Activated CD8-positive, alpha-beta T cell treated with anti-CD3 and anti-CD28 coated beads for 36 hours (primary cell): ENCODE measurements at places on chromosomes 4 and X. TPM values are rescaled to one million over a fixed set of nuclear protein-coding genes. Genes with fewer than 3 reads are reported as not detected.

The GNRHR gene
- not detected for total RNA-seq

The FRG2 gene
- not detected for total RNA-seq

The HSPA4L gene
- 4.6 TPM for total RNA-seq

The REPS2 gene
- not detected for total RNA-seq

DNA sequence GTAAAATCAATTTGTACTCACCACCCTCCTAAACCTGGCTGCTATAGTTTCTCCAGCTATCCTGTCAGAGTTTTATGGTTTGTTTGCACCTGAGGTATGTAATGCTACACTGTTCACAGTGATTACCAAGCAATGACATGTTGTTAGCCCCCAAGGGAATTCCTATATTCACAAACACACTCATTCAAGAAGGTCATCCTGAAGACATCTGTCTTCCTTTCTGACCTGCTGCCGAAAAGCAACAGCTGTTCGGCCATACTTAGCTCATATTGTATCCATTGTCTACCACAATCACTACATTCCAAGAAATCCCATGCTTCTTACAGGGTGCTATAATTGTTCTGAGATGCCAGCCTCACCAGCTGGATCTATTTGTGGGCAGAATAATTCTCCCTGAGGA, 160.1 kb upstream of the GYPA start:
- DNase-seq: no peak
- H3K4me3 ChIP-seq: no peak overlapping the region
- H3K27ac ChIP-seq: no peak overlapping the region
- no peaks in the 10 kb centered on the region for H3K36me3 ChIP-seq
- H3K4me1 ChIP-seq: no peaks in the 10 kb centered on the region
- no peaks in the 10 kb centered on the region for H3K27me3 ChIP-seq

DNA sequence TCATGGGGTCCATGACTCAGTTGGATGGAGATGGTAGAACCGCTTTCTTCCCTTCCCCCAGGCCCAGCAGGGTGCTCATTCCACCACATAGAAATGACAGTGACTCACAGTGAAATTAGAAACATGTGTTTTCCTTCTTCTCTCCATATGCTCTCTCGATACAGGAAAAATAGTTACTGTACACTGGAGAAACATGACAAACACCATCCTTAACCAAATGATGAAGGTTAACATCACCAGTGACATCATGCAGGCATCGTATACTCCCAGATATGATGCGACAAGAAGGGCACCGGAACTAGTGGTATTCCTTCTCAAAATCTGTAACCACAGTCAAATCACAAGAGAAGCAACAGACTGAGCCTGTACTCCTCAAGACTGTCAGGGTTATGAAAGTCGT, 11.7 kb upstream of the RAB40A start:
- H3K27ac ChIP-seq: no peak overlapping the region
- no peaks in the 10 kb centered on the region for H3K27me3 ChIP-seq
- no peak overlapping the region for H3K4me3 ChIP-seq
- peaks cover 3% of the 10 kb centered on the region for H3K4me1 ChIP-seq
- no peaks in the 10 kb centered on the region for H3K36me3 ChIP-seq
- DNase-seq: no peak

GRCh38 chr4:167003326-167003725, 231.0 kb downstream of the SPOCK3 start:
- no peaks in the 10 kb centered on the region for H3K4me1 ChIP-seq
- no peak overlapping the region for H3K4me3 ChIP-seq
- H3K27me3 ChIP-seq: no peaks in the 10 kb centered on the region

DNA sequence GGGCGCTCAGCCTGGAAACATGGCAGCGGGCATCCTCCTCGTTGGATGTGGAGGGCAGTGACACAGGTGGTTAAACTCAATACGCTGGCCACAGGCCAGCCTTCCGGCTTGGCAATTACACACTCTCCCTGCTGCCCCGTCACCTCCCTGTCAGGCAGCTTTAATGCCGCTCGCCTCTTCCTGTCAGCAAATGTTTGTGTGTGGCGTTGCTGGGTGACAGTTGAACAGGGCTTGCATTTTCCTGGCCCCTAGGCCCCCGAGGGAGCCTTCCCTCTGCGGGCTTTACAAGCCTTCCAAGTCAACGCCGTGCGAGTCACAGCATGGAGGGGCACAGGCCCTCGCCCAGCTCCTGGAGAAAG, 620.0 kb downstream of the BCOR start:
- no peaks in the 10 kb centered on the region for H3K27me3 ChIP-seq
- H3K36me3 ChIP-seq: no peaks in the 10 kb centered on the region
- peaks cover 20% of the 10 kb centered on the region for H3K4me1 ChIP-seq
- DNase-seq: peak; percentile 53

The WDR45 gene
- 19.6 TPM for total RNA-seq

DNA sequence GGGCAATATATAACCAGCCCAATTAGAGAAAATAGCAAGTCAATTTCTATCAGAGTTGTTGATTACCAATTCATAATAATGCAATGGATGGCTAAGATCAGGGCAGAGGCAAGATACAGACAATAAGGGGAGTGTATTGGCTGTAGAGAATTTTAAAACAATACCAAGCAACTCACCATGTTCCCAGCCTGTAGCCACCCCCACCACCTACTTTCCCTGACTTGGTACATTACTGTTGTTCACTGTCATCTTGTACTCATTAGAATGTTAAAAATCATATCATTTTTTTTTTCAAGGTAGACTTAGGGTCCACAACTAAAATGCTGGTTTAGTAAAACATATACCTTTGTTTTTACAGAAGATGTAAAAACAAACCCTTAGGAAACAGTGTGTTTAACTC, 27.7 kb downstream of the HNRNPD start:
- no peaks in the 10 kb centered on the region for H3K27me3 ChIP-seq
- no peak overlapping the region for H3K4me3 ChIP-seq
- DNase-seq: no peak
- H3K27ac ChIP-seq: no peak overlapping the region
- peaks cover 15% of the 10 kb centered on the region for H3K4me1 ChIP-seq

The C4orf17 gene
- not detected for total RNA-seq

DNA sequence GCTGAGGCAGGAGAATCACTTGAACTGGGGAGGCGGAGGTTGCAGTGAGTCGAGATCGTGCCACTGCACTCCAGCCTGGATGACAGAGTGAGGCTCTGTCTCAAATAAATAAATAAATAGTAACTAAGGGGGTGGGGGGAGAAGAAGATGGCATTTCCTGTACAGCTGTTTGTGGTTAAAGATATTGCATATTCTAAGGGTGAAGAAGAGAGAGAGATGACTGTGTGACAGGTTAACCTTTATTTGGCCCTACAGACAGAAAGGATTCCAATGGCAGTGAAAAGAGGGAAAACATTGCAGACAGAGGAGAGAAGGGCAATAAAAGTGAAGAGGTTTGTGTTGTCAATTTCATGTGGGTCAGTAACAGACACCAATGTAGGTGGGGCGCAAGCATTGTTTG, 9.4 kb downstream of the TASL start:
- H3K4me1 ChIP-seq: peaks cover 6% of the 10 kb centered on the region
- H3K27ac ChIP-seq: no peak overlapping the region
- no peak overlapping the region for H3K4me3 ChIP-seq
- no peaks in the 10 kb centered on the region for H3K27me3 ChIP-seq

GRCh38 chr4:38145741-38146140, 185.5 kb downstream of the PTTG2 start:
- peaks cover 1% of the 10 kb centered on the region for H3K36me3 ChIP-seq
- peaks cover 1% of the 10 kb centered on the region for H3K27me3 ChIP-seq
- H3K27ac ChIP-seq: no peak overlapping the region
- H3K4me3 ChIP-seq: no peak overlapping the region
- H3K4me1 ChIP-seq: no peaks in the 10 kb centered on the region

The HS3ST1 gene
- not detected for total RNA-seq

GRCh38 chrX:590693-591404, 39.7 kb upstream of the SHOX start:
- no peaks in the 10 kb centered on the region for H3K27me3 ChIP-seq
- H3K4me1 ChIP-seq: no peaks in the 10 kb centered on the region
- H3K27ac ChIP-seq: no peak overlapping the region
- no peak overlapping the region for H3K4me3 ChIP-seq
- no peak for DNase-seq
- H3K36me3 ChIP-seq: no peaks in the 10 kb centered on the region

DNA sequence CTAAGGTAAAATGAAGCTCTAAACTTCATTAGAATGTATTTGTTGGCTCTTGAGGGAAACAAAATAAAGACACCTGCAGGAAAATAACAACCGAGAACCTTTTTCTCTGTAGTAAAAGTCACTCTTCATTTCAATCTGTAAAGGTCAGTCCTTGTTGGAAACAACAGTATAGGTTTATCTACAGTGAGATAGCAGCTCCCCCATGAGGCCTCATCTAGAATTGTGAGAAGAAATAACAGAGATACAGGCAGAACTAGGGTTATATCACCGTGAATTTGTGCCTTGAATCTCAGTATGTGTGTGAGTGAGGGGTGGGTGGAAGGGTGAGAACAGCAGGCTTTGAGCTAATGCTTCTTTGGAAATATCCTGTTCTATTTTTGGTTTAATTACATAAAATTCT, 107.8 kb upstream of the FMR1 start:
- DNase-seq: peak; percentile 8
- no peak overlapping the region for H3K4me3 ChIP-seq
- no peak overlapping the region for H3K27ac ChIP-seq

GRCh38 chrX:14963447-14964236, 90.4 kb downstream of the MOSPD2 start:
- H3K4me1 ChIP-seq: no peaks in the 10 kb centered on the region
- DNase-seq: no peak
- H3K27me3 ChIP-seq: no peaks in the 10 kb centered on the region
- H3K27ac ChIP-seq: no peak overlapping the region

DNA sequence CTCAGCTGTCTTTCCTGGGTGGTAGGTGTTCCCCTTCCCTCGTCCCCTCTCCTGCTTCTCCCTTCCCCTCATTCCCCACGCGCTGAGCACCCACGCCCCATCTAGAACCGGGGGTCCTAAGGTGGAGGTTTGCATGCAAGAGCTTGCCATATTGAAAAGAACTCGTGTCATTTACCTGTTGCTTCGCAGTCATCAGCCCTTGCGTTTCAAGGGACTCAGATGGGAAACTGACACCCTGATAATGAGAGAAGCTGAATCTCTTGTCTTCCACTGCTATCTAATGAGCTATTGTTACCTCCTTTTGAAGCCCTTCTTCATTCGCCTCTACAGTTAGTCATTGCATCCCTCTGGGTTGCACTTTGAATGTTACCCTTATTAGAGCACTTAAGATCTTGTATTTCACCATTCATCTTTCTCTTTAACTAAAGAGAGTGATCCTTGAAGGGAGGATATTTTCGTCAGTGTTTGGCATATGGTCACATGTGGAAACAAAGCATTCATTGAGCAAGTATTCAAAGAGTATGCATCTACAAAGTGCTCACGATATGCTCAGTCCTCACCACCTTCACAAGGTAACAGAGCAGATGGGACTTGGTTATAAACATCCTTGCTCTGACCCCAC, 25.7 kb downstream of the ARL9 start:
- no peak overlapping the region for H3K27ac ChIP-seq
- H3K27me3 ChIP-seq: peaks cover 10% of the 10 kb centered on the region
- DNase-seq: no peak
- H3K4me1 ChIP-seq: no peaks in the 10 kb centered on the region

DNA sequence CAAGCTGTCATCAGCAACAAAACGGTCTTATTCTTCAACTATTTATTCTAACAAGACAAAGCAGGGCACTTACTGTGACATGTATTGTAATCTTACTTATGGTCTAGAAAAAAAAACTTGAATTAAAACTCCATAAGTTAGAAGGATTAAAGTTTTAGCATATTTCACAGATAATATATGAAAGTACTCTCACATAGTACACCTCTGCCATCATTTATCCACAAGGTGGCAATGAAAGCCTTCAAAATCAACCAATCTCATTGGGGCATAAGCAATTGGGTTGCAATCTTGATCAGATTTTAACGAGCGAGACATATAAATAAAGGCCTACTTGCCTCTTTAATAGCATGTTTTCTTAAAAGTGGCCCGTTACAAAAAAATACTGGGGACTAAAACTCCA, 1382.9 kb downstream of the FAM133A start:
- no peak for DNase-seq
- no peak overlapping the region for H3K27ac ChIP-seq
- no peak overlapping the region for H3K4me3 ChIP-seq
- H3K36me3 ChIP-seq: no peaks in the 10 kb centered on the region
- H3K4me1 ChIP-seq: no peaks in the 10 kb centered on the region

DNA sequence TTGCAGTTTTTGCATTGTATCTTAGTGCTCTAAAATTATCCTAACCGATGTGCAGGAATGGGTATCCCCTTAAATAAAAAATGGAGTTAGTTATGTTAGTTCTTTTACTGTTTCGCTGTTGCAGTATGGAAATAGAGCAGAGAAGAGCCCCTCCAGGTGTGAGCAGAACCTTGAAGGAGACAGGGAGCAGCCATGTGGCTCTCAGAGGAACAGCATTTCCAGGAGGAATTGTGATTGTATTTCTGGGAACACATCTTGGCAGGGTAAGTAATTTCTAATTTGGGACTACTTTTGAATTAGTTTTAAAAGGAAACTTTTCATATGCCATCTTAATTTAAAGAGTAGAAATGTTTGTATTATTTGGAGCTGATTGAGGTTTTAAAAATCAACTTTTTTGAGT, 5.3 kb upstream of the CCDC158 start:
- H3K27ac ChIP-seq: no peak overlapping the region
- peaks cover 15% of the 10 kb centered on the region for H3K27me3 ChIP-seq
- no peak overlapping the region for H3K4me3 ChIP-seq
- peaks cover 2% of the 10 kb centered on the region for H3K4me1 ChIP-seq
- no peak for DNase-seq

The CITED1 gene
- total RNA-seq: not detected

DNA sequence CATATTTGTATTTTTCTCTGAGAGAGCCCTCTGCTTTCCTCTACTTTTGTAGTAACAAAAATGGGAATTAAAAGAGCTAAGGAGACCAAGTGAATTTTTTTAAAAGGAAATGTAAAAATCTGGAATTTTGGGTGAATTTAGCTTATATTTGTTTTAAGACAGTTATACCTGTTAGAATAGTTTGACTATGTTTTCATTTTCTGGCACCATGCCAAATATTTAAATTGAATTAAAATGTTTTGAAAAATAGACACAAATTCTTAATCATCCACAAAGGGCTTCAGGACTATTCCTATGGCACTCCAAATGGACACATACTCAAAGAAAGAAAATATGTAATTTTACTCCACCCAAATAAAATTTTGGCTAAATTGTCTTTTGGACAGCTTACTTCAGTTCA, 209.6 kb downstream of the SH3BGRL start:
- H3K4me3 ChIP-seq: no peak overlapping the region
- no peak for DNase-seq
- H3K36me3 ChIP-seq: no peaks in the 10 kb centered on the region
- no peak overlapping the region for H3K27ac ChIP-seq

DNA sequence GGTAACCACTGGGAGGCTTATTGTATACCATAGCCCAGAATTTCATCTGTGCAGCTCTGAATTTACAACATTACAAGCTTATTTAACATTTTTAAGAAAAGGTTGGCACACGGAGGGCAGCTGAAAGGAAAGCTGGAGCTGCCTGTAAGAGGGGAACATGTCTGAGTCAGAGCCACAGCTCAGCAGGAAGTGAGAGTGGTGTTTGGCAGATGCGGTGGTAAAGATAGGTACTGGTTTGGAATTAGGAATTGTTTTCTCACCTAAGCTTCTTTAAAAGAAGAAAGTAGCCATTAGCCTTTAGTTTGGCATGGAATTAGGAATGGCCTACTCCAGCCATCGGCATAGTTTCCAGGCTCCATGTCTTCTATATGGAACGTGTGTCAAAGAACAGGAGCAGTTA, 172.5 kb upstream of the ANXA3 start:
- H3K4me3 ChIP-seq: no peak overlapping the region
- H3K27ac ChIP-seq: no peak overlapping the region
- no peaks in the 10 kb centered on the region for H3K36me3 ChIP-seq
- no peak for DNase-seq

- H3K36me3 ChIP-seq: no peaks in the 10 kb centered on the region
- no peak overlapping the region for H3K27ac ChIP-seq
- no peak for DNase-seq
These were observed 188.4 kb downstream of the SHROOM3 start for GRCh38 chr4:76623217-76624045.

The SULT1B1 gene
- 2.2 TPM for total RNA-seq
